ENCODE measurements at places on chromosomes 16 and 17.

- no peak for DNase-seq
These were observed 2.0 kb downstream of the LUC7L3 start for GRCh38 chr17:50721194-50722010.

GRCh38 chr16:53152329-53152728, 97.5 kb downstream of the CHD9 start:
- no peak for DNase-seq

GRCh38 chr17:50498021-50498874, 10.0 kb upstream of the MYCBPAP start:
- no peak for DNase-seq

GRCh38 chr16:89358030-89359005, 132.0 kb downstream of the ANKRD11 start:
- DNase-seq: no peak

DNA sequence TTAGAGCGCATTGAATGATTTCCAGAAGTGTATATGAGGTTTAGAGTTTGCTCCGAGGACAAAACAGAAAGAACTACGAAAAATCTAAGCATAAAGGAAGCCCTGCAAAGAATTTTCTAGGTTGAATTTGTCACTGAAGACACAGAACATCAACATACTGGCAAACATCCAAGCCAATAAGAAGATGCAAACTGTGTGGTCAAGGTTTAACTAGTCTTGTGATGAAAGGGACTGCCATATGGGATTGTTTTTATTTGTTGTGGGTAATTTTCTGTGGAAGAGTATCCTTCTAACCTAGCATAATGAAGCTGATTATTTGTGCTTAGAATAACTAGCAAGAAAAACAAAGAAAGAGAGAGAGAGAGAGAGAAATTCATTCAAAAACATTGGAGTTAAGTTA, 492.0 kb upstream of the ERCC4 start:
- DNase-seq: no peak

DNA sequence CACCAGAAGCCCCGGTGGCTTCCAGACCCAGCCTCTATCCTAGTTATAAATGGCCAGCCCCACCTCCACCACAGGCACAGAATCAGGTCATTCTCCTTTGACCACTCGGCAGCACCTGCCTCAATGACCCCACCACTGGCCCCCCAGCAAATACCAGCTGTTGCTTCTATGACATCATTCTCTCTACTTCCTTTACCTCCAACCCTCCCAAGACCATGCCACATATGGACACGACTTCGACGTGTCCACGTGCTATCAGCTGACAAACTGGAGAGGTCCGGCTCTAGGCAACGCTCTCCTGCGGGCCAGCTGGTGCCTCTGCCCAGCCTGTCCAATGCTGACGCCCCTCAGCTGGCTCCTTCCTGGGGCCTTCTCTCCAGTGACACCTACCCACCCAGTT, 5.9 kb downstream of the ALYREF start:
- no peak for DNase-seq

DNA sequence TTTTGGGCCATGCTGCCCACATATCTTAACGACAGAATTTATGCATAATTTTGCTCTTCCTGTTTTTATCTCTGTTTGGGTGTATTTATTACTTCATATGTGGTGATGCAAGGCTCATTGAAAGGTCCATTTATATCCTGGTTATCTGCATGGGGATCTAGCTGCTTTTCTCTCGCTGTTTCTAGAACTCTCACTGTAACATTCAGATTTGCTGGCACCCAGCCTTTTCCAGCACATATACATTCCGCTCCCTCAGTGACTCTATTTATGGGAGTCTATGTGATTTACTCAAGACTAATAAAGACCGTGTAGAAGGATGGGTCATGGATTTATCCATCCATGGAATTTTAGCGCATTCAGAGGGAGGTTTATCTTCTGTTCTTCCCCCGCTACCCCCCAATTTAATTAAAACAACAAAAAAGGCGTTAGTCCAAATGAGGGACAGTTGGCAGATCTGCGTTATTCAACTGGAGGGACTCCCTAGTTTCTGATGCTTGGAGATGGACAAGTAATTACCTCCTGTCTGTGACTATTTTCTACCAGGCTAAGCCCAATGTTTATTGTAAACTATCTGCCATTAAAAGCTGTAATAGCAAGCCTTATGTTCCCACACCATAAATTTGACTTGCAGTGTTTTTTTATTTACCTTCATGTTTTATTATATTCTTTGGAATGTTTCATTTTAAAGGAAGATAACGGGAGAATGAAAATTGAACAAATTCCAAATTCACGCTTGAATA, 19.8 kb upstream of the MARCHF10 start:
- DNase-seq: no peak

DNA sequence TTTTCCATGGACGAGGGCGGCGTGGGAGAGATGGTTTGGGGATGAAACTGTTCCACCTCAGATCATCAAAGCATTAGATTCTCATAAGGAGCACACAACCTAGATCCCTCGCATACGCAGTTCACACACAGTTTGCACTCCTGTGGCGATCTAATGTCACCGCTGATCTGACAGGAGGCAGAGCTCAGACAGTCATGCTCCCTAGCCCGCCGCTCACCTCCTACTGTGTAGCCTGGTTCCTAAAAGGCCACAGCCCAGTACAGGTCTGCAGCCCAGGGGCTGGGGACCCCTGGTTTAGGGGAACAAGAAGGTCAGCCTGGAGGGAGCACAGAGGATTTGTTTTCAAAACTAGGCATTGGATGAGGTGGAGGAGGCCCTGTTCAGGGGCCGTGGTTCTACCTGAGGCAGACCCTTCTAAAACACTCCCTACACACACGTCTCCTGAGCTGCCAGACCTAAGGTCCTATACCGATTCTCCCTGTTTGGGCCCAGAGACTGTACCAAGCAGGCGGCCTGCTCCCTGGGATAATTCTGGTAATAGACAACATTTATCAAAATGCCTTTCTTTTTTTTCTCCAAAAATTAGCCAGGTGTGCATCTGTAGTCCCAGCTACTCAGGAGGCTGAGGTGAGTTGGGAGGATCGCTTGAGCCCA, 38.6 kb downstream of the AXIN2 start:
- no peak for DNase-seq

DNA sequence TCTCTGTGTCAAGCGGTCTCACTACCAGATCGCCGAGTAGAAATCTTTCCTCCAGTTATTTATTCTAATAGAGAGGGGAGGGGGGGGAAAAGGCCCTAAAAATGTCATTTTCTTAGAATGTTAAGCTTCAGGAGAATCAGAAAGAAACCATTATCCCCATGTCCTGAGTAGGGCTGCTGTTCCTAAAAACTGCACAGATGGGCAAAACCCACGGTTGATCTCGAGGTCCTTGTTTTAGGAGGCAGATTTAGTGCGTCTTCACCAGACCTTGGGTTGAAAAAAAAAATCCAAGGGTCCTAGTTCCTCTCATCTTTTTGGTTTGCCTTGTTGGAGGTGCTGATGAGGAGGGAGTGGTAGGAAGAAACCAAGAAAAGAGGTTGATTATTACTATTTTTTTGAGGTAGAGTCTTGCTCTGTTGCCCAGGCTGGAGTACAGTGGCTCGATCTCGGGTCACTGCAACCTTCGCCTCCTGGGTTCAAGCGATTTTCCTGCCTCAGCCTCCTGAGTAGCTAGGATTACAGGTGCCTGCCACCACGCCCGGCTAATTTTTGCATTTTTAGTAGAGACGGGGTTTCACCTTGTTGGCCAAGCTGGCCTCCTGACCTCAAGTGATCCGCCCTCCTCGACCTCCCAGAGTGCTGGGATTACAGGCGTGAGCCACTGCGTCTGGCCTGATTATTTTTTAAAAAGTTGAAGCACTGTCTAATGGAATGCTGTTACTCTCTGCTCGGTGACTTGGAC, 1.4 kb downstream of the CBFB start:
- no peak for DNase-seq

DNA sequence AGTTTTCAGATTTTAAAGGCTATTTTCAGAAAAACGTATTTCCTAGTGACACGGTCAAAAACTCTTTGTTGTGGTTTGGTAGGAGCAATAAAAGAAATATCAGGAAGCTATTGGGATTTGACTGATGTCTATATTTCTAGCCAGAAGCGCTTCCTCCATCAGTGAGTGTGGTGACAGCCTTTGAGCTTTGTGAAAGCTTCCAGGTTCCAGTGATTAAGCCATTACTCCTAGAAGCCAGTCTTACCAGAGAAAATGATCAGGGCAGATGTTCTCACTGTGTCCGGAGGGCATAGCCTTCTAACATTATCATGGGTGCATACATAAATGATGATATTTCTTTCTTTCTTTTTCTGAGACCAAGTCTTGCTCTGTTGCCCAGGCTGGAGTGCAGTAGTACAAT, 39.6 kb downstream of the MAP2K6 start:
- no peak for DNase-seq

- DNase-seq: no peak
These were observed 5.9 kb downstream of the IRX6 start for GRCh38 chr16:55329791-55330428.

DNA sequence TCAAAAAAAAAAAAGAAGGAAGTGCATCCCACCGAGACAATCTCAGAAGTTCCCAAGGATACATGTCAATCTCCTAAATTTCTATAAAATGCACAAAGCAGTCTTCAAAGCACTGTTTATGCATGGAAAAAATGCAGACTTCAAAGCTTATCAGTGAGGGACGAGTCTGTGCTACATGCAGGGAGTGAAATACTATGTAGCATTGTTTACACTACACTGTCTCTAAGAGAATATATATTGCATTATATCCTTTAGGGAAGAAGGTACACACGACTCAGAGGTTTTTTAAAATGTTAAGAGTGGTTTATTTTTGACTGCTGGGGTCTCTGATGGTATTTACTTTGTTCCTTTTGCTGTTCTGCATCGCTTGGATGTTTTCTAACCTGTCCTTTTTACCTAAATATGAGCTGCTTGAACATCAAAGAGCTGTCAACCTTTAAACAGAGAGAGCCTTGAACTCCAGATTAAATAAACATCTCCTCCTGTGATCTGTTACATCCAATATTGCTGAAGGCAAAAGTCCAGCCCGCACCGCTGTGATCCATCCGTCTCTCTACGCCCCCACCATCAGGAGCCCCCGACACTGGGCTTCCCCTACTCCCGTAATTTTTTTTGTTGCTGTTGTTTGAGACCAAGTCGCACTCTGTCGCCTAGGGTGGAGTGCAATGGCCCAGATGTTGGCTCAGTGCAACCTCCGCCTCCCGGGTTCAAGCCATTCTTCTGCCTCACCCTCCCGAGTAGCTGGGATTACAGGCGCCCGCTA, 1.4 kb downstream of the FBXO31 start:
- DNase-seq: no peak

- no peak for DNase-seq
These were observed 181.3 kb downstream of the CDH13 start for GRCh38 chr16:82808036-82808435.

GRCh38 chr16:78180349-78180748, 80.9 kb downstream of the WWOX start:
- no peak for DNase-seq

DNA sequence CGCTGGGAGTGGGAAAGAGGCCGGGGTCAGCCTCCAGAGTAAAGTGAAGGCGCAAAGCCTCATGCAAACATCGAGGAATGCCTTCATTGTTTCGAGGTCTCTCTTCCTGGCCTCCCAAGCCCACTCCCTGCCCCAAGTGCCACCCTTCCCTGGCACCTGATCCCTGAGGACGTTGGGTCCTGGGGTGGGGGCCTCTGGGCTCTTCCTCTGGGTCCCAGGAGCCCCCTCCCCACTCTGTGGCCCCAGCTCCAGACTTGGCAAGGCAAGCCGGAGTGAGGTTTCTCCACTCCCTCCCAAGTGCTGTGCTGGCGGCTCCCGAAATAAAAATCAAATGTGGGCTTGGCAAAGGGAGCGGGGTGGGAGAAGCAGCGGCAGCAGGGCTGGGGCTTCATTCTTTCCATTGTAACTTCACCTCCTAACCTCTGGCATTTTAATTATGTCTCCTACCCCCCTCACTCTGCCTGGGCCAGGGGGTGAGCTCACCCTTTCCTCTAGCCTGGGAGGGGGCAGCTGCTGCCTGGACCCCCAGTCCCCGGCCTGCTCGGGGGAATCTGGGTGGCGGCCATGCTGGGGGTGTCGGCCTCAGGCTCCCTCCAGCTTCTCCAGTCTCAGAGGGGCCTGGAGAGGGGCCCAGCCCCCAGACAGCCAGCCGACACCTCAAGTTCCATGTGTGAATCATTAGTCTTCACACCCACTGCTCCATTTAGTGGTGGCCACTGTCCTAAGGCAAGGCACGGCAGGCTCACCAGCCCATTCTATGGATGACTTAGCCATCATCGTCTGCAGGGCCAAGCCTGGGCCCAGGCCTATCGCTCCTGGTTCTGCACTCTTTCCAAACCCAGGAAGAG, 14.6 kb upstream of the TMEM92 start:
- no peak for DNase-seq

GRCh38 chr16:85168732-85169256, 56.5 kb upstream of the CIBAR2 start:
- DNase-seq: no peak

DNA sequence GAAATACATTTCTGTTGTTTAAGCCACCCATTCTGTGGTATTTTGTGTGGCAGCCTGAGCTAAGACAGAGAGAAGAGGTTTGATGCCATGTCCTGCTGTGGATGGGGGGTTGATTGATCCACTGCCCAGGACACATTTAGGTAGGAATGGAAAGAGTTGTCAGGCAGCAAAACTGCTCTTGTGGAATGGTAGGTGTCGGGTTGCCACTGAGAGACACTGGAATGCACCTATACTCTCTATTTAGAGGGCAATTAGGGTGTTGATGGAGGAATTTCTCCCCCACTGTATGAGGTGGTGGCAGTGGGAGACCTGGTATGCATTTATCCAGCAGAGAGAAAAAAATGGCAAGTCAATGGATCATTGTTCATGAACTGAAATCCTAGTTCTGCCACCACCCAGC, 30.9 kb downstream of the CBLN1 start:
- no peak for DNase-seq

DNA sequence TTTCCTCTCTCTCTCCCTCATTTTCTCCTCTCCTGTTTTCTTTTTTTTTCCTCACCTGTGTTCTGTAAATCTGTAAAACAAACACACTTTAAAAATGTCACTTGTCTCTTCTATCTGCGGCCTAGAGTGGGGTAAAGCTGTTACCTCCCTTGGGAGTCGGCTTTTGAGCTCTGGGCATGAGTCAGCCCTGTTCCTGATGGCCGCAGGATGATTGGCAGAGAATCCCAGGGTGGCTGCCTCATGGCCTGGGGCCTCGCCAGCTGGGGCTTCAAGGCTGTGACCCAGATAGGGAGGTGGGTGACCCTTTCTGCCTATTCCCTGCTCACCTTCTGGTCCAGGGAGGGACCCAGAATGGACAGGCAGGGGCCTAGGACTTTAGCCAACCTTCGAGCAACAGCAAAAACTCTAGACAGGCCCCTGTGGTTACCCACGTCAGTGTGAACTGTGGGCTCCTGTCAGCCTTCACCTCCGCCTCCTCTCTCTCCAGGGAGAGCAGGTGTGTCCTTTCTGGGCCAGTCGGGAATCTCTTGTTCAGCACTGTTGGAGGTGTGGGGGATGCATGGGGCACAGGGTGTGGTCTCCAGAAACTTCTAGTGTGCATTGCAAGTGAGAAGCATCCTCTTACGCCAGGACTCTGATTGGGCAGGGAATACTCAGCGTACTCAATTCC, 87.4 kb downstream of the RAP1GAP2 start:
- no peak for DNase-seq

GRCh38 chr16:89633064-89633631, 19.7 kb downstream of the DPEP1 start:
- no peak for DNase-seq

All from vagina (tissue), 2 donors.